NCI-H1436 (cell line): ENCODE measurements at places on chromosomes 7 and 10.

- DNase-seq: no peak
Observed at GRCh38 chr7:36961693-36962092, 237.4 kb upstream of the AOAH start.

DNA sequence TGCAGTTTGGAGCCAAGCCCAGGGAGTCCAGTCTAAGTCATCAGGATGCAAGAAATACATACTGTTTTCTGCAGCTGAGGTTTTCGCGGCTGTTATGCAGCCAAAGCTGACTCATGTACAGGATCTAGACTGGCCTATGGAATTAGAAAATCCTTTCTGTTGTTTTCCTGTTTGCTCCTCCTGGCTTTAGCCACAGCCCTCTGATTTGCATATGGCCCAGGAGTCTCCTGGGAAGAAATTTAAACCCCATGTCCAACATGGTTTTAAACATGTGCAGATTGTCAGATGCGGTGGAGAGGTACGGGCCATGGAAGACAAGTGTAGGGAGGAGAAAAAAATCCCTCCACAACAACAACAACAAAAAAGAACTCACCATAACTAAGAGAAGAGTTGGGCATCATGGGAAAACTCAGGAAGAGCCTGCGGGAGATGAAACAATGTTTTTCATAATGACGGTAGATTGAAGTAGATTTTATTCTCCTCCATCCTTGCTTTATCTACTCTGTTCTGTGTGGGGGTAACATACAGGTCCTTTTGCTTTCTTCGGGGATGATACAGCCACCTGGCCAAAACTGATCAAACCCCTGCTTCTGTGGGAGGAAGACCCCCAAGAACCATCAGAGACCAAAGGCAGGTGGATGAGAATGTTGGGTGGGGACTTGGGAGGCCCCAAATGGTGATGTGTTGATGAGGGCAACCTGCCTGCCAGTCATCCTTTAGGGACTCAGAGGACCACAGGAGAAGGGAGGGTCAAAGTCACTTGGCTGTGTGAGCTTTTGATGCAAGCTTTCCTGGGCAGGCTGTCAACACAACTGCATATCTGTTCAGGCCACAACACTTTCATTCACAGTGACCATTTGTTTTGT is 29.8 kb upstream of the GNA12 start:
- no peak for DNase-seq

GRCh38 chr7:83155407-83155806 is 7.3 kb downstream of the PCLO start:
- no peak for DNase-seq

DNA sequence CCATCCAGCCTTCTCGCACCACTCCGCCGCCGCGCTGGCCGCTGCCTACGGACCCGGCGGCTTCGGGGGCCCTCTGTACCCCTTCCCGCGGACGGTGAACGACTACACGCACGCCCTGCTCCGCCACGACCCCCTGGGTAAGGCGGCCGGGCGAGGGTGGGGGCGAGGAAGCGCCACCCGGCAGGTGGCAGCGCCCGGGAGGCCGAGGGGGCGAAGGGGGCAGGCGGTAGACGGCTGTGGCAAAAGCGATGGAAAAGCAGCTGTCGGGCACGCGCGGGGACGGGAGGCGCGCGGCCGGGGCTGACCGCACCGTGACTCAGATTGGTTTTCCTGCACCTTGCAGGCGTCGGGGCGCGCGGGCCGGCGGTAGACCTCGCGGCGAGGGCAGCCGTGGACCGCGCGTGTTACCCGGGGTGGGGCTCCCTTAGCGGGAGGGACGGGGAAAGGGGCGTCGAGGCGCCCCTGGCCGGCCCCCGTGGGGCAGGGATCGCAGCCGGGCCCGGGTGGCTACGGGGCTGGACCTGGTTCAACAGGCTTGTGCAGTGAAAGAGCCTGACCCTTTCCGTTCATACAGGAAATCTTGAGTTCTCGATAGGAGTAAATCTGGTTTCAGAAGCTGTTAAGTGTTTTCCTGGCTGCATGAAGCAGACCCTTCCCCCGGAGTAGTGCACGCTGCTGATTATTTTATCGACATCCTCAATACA is 608 bp downstream of the HHEX start:
- no peak for DNase-seq

DNA sequence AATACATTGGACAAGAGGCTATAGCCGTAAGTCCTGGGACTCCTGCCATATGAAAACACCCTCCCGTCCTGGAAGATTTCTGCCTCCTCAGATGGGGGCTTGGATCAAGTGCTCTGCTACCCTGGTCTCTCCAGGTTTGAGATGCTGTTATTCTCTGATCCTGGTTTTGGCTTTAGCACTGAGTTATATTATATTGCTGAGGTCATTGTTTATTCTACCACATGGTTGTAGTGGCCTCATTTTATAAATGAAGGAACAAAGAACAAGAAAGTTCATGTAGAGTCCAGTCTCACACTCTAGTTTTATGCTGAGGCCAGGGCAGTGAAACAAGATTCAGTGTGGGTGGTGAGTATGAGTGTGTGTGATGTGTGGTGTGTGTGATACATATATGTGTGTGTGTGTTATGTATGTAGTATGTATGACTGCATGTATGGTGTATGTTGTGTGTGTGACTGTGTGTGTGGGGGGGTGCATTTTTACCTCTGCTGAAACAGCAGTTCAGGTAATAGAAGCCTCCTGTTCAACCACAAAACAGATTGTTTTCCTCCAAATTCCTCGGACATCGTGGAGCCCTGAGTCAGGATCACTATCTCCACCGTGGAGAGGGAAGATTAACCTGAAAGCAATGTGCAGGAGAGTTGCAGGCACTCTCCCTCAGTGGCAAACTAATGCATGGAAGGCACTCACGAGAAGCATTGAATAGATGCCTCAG is 80.7 kb downstream of the C7orf25 start:
- DNase-seq: no peak

DNA sequence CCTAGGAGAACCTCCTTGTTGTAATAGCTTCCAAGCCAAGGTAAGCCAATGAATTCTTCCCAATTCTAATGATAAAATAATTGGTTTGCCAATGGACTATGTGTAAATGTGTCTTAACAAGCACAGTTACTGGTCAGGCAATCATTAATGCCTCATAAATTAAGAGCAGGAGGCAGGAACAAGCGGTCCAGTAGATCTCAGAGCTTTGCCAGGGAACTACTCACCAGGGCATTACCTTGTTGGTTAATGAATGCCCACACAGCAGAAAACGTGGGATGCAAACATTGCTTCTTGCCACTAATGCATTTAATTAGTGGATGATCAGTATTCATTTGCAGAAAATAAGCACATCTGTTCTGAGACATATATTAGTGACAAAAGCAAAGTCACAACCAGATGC is 26.7 kb upstream of the ZNF800 start:
- DNase-seq: no peak

- DNase-seq: no peak
Observed at GRCh38 chr10:101772017-101772894, 3.7 kb downstream of the FGF8 start.

- no peak for DNase-seq
Observed at GRCh38 chr7:50552921-50553320, 12.3 kb downstream of the DDC start.

GRCh38 chr10:50345545-50345944 is 94.2 kb upstream of the ASAH2 start:
- no peak for DNase-seq

DNA sequence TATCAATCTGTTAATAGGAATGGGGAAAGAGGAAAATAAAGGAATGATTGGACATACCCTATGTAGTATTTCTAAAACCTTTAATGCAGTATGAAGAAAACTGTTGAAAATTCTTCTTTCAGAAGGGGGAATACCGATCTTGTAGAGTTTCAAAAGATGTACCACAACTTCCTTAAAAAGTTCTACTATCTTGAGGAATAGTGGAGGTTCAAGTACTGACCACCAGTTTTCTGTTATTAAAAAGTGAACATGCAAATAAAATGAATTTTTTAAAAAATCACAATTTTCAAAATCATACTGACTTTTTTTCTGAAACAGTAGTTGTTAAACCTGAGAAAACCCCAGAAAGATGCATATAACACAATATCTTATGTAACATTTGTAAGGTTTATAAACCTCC is 86.5 kb downstream of the HERC4 start:
- DNase-seq: no peak

- DNase-seq: peak; percentile 55
Observed at GRCh38 chr10:93816123-93816747, 58.5 kb downstream of the LGI1 start.

GRCh38 chr7:42096681-42097561 is 140.1 kb downstream of the GLI3 start:
- DNase-seq: no peak

DNA sequence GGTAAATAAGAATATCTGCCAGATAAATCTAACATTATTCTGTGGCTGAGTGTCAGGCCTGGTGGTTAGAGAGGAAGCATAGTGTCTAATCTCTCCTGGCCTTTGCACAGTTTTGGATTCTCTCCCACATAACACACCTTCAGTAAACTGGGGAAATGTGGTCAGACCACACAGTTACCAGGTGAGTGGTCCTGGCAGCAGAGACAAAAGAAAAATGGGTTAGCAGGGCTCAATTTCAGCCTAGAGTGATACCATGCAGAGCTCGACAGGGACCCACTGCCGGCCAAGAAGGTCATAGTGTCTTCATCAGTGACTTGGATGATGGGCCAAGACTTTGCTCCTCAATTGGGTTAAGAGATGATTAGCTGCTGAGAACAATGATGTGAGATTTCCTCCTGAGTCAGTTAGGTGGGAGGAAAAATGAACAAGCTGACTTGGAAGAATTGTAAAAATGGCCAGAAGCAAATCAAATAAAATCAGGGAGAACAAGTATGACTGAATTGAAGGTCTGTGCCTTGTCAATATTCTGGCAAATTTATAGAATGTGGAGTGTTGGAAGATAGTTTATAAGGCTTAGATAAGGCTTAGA is 69.2 kb upstream of the EFCAB10 start:
- DNase-seq: no peak

DNA sequence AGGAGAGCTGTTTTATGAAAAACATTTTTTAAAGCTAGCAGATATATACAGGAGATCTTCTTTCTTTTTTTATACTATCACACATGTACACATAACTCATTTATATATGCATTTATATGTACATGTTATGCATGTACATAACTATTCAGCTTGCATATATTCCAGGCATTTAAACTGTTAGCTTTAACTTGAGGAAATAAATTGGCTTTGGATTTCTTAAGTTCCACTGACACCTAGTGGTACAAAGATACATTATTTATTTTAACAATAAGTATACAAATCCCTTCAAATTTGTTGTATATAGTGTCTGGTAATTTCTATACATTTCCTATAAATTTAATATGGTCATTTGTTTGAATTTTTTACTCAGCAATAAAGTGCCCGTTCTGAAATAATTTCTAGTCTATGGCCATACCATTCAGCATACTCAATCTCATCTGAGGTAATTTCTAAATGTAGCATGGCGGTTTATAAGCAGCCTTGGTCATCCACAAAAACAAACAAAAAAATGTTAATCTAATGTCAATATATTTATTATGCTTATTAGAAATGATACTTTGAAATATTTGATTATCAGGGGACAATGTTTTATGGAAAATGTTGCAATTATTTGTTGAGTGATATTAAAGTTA is 11.6 kb downstream of the ZDHHC6 start:
- DNase-seq: no peak

GRCh38 chr10:117551330-117552155 is 9.0 kb downstream of the EMX2 start:
- DNase-seq: no peak

GRCh38 chr7:50339990-50340500 is 35.5 kb downstream of the IKZF1 start:
- DNase-seq: no peak

DNA sequence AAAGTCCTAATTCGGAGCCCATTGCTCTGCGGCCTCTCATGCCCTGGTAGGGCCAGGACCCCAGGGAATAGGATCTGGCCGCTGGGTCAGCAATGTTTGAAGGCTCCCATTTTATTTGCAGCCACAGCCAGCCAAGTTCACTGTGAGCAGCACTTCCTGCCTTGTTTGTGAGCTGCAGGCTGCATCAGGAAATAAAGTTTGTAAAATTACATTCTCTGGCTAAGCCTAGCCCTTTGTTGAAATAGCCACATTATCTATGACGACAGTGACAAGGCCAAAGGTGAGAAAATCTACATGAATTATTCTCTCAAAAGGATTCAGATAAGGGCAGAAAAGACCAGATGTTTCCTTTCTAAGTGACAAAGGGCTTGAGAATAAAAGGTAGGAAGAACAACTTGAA is 23.7 kb upstream of the ITGB1 start:
- no peak for DNase-seq

GRCh38 chr10:126122881-126123280 is 226.5 kb downstream of the FANK1 start:
- no peak for DNase-seq

- DNase-seq: no peak
Observed at GRCh38 chr7:71912476-71912875, 499.7 kb downstream of the CALN1 start.

DNA sequence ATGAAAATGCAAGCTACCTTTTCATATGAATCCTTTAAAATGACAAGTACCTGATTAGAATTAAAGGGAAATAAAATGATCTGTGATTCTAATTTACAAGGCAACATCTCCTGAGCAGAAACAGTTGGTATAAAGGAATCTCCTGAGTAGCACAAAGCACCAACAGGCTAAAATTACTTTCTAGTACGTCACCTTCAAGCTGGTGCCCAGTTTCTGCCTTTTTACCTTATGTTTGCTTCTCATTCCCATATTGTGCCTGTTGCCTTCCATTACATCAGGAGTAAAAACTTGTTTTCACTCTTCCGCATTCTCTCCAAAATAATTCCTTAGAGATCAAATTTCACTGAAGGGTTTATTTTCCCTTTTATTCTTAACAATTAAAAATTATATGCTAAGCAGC is 587.1 kb upstream of the KCND2 start:
- no peak for DNase-seq

DNA sequence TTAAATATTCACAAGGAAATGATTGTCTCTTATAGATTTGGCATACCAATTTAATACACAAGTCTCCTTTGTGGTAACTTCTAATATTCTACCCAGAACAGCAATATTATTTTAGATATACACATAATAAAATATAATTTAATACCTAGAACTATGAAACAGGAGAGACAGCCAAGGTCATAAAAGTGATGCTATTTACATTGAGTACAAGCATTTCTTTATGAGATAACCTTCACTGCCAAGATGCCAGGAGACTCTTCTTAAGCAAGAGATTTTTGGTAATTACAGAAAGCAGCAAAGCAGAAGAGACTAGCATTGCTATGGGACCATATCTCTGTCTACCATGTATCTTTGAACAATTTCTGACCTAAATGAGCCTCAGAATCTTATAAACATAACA is 764.6 kb upstream of the GHITM start:
- no peak for DNase-seq

GRCh38 chr10:121357401-121357800 is 240.8 kb downstream of the FGFR2 start:
- DNase-seq: no peak

DNA sequence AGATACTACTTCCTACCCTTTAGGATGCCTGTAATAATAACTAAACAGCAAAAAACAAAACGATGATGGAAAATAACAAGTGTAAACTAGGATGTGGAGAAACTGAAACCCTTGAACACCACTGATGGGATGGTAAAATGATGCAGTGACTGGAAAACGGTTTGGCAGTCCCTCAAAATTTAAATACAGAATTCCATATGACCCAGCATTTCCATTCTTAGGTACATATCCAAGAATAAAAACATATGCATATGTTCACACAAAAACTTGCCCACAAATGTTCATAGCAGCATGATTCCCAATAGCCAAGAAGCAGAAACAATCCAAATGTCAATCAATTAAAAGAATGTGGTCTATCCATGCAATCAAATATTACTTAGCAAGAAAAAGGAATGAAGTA is 25.8 kb downstream of the SMURF1 start:
- no peak for DNase-seq

GRCh38 chr7:36048141-36048901 is 104.7 kb upstream of the EEPD1 start:
- no peak for DNase-seq

- no peak for DNase-seq
Observed at GRCh38 chr7:150439967-150440366, 10.5 kb upstream of the GIMAP8 start.
